ENCODE measurements at places on chromosomes 5 and 9.
A peak's percentile ranks its signal among the peaks of the same experiment; 100 is the strongest.

GRCh38 chr9:12735665-12736064, 39.2 kb upstream of the LURAP1L start:
- DNase-seq: no peak

GRCh38 chr5:87650284-87650683, 237.6 kb upstream of the CCNH start:
- no peak for DNase-seq

DNA sequence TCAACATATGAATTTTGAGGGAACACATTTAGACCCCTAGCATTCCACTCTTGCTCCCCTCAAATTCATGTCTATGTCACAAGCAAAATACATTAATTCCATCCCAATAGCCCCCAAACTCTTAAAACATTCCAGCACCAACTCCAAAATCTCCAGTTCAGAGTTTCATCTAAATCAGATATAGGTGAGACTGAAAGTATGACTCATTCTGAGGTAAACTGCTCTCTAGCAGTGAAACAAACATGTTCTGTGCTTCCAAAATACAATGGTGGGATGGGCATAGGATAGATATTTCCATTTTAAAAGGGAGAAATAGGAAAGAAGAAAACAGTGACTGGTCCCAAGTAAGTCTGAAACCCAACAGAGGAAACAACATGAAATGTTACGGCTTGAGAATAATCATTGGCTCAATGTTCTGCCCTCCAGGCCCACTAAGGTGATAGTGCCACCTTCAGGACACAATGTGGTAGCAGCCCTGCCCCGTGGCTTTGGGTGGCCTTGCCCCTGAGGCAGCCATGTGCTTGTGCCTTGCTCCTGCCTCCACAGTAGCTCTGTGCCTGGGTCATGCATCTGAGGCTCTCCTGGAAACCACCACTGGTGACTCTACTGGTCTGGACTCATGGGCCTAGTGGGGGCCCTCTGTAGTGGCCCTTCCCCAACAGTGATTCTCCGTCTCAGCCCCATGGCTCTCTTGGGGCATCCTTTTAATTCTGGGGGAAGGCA, 36.4 kb upstream of the IPPK start:
- DNase-seq: peak; percentile 35

- DNase-seq: no peak
These were observed 8.1 kb upstream of the PRR16 start for GRCh38 chr5:120456006-120456405.

DNA sequence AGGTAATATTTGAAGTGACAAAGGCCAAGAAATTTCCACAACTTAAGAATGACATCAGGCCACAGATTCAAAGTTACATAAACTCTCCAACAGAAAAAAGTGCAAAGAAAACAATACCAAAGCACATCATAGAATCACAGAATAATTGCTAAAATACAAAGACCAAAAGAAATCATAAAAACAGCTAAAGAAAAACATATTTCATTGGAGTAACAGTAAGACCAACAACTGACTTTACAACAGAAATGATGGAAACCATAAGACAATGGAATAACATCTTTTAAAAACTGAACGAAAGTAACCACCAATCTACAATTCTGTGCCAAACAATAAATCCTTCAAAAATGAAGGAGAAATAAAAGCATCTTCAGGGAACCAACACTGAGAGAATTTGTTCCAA, 38.3 kb downstream of the ZDHHC21 start:
- DNase-seq: no peak

DNA sequence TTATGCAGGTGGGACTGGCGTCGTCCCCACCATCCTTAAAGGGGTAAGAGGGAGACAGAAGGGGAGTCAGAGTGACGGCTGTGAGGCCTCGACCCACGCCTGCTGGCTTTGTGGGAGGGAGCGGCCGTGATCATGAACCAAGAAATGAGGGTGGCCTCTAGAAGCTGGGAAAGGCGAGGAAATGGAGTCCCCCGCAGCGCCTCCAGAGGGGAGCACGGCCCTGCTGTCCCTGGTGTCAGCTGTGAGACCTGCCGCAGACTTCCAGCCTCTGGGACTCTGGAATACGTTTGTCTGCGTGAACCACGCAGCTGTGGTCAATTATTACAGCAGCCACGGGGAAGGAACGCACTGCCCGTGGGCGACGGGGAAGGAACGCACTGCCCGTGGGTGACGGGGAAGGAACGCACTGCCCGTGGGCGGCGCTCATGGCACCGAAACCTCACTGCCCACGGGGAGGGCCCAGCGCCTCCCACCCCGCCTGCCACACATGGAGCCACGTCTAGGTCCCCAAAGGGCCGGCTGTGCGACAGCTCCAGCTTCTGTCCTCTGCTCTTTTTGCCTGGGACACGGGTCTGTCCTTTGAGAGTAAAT, 108.8 kb upstream of the RAPGEF1 start:
- DNase-seq: no peak

DNA sequence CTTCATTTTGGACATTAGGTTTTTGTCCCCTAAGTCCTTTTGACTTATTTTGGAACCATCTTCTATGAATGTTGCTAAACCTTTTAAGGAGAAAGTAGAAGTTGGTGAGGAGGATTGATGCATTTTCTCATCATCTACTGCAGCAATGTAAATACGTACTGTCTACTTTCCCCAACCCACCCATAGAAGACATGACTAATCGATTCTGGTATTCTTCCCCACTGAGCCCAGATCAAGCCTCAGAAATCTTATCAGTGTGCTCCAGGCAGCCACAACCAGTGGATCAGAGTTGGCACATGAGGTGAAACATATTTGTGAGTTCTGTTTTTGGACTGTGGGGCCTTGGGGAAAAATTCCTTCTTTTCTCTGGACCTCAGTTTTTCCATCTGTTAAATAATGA, 57.7 kb downstream of the FGF18 start:
- DNase-seq: no peak

- DNase-seq: no peak
These were observed 276.7 kb downstream of the BNC2 start for GRCh38 chr9:16593746-16594145.

DNA sequence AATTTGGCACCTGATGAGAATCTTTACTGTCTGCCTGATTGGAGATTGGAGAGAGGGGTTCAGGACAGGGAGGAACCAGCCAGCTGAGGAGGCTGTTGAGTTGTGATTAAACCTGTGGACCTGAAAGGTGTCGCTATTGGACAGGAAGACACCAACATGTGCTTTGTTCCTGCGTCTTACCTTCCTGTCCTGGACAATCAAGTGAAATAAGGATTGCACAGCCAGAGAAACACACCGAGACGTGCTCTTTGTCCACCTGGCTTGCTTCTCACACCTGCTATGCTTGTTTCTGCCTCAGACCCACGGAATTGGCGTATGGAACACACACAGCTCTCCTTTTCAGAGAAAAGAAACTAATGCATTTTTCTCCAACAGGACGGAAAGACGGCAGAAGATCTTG, 57.7 kb upstream of the CTSL start:
- no peak for DNase-seq

GRCh38 chr5:138463419-138464007, 1.8 kb upstream of the EGR1 start:
- DNase-seq: peak; percentile 46

DNA sequence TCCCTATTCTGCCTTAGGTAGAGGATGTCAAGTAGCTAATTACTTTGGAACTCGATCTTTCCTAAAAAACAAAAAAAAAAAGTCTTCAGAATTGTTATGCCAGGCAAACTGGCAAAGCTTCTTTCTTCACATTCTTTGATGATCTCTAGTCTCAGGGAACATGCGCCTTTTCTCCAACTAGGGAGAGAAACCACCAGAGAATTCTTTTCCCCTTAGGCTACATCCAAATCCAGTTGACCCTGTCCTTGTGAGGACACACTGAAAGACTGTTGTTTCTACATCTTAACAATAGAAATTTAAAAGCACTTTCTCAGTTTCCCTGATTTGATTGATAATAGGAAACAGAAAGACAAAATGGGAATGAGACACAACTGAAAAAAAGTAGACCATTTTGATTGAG, 94.7 kb upstream of the ITGA2 start:
- DNase-seq: no peak

GRCh38 chr5:58794875-58795274, 212.0 kb downstream of the RAB3C start:
- DNase-seq: no peak

DNA sequence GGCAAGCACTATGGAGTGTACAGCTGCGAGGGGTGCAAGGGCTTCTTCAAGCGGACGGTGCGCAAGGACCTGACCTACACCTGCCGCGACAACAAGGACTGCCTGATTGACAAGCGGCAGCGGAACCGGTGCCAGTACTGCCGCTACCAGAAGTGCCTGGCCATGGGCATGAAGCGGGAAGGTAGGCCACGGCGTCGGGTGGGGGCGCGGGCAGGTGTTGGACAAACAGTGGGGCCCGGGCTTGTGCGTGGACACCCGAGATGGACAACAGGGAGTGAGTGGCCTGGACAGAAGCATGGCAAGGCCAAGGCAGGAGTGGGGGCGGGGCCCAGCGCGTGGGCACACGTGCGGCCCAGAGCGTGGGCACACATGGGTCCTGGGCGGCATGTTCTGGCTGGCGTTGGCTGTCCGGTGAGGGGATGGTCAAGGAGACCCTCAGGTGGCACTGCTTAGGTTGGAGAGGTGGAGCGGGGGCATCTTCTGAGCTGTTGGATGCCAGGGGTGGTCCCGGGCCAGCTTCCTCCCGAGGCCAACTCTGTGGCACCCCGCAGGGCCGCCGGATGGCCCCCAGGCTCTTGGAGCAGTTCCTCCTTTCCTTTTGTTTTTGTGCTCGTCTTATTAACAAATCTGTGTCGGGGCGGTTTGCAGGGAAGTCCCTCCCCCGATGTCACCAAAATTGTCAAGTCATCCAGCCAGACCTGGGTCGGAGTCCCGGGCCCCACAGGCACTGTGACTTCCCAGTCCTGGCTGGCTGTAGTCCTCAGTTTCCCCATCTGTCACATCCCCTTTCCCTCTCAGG, 82.9 kb downstream of the RXRA start:
- no peak for DNase-seq

GRCh38 chr5:171355302-171355724, 32.3 kb upstream of the NPM1 start:
- DNase-seq: no peak

GRCh38 chr5:71658916-71659662, 60.0 kb upstream of the CARTPT start:
- peak; percentile 10 for DNase-seq

GRCh38 chr5:128403333-128403732, 134.7 kb downstream of the FBN2 start:
- DNase-seq: no peak

- peak; percentile 17 for DNase-seq
These were observed 485.9 kb upstream of the KLF4 start for GRCh38 chr9:107975426-107976010.

GRCh38 chr9:27203783-27204182, 93.2 kb downstream of the EQTN start:
- no peak for DNase-seq

- DNase-seq: no peak
These were observed 191.2 kb downstream of the PIK3R1 start for GRCh38 chr5:68406767-68407241.

DNA sequence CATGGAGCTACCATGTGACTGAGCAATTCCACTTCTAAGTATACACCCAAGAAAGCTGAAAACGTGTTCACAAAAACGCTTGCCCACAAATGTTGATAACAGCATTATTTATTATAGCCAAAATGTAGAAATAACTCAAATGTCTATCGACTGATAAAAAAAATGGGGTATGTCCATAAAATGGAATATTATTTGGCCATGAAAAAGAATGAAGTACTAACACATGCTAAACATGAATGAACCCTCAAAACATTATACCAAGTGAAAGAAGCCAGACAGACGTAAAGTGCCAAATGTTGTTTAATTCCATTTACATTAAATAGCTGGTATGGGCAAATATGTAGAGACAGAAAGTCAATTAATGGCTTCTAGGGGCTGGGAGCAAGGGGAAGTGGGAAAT, 184.9 kb upstream of the IRX2 start:
- DNase-seq: no peak

- DNase-seq: no peak
These were observed 534.4 kb downstream of the RAB3C start for GRCh38 chr5:59117320-59117719.

- no peak for DNase-seq
These were observed 45.6 kb upstream of the N4BP3 start for GRCh38 chr5:178067755-178068154.

DNA sequence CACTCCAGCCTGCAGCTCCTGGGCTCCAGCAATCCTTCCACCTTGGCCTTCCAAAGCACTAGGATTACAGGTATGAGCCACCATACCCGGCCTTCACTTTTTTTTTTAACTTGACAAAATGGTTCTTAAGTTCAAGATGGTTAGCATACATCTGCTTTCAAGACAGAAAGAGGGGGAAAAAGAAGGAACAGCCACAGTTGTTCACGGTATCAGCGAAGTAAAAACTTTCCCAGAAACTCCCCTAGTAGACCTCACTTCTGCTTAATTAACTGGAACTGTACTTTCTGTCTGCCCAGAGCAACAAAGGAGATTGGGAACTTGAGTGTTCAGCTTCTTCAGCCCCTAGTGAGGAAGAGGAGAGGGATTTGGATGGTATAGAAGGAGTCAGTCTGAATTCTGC, 116.7 kb downstream of the UGCG start:
- no peak for DNase-seq

- DNase-seq: peak; percentile 6
These were observed 58.7 kb upstream of the RGMB start for GRCh38 chr5:98714710-98715288.

DNA sequence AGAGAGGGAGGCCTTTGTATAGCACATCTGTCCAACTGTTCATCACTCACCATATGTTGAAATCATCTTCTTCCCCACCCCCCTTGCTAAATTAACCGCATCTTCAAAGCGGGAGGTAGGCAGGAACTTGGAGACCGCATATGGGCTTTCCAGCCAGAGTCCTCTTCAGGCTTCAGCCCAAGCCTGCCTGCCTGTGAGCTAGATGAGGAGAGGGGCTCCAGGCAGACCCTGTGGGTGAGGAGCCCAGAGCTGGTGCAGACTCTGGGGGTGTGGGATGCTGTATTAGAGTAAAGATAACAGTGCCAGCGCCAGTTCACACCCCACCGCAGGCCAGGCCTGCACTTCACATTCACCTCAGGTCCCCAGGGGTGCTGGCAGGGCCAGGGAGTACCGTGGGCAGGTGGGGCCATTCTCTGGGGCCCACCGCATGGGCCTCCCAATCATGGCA, 16.2 kb downstream of the PRRC2B start:
- DNase-seq: peak; percentile 79

DNA sequence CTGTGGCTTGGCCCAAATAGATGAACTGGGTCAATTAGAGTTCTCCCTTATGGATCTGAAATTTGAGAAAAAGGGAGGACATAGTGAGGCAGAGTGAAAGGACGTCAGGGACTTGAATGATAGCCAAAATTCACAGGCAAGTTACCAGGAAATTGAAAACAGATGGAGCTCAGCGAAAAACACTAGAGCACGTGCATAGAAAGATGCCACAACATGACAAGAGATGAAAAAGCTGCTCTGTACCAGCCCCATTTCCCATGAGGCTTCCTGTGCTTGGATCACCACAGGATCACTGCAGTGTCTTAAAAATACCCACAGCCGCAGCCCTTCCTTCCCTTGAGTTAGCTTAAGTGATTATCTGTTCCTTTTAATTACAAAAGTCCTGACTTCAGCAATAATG, 39.0 kb upstream of the HOMER1 start:
- DNase-seq: peak; percentile 76

DNA sequence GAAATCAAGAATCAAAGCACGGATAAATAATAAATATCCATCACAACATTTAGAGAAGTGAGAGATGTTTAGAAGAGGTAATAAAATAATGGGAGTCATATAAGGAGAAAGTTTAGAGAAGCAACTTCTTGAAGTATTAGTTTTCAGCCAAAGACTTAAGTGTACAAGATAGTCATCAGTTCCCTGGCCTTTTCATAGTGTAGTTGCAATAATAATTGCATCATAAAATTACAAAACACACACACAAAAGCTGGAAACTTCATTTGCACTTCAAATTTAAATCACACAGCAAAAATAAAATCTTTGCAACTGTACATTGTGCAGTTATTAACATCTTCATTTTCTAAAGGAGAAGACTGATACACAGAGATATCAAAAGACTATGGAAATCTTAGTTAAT, 319.1 kb upstream of the RGMB start:
- DNase-seq: peak; percentile 74
